Activated CD8-positive, alpha-beta memory T cell treated with anti-CD3 and anti-CD28 coated beads for 24 hours (primary cell): ENCODE measurements at places on chromosomes 1 and 21.

- DNase-seq: no peak
Measured at GRCh38 chr1:197200272-197200899, 53.9 kb upstream of the ASPM start.

- DNase-seq: no peak
Measured at GRCh38 chr1:164699815-164700491, 141.0 kb downstream of the PBX1 start.

DNA sequence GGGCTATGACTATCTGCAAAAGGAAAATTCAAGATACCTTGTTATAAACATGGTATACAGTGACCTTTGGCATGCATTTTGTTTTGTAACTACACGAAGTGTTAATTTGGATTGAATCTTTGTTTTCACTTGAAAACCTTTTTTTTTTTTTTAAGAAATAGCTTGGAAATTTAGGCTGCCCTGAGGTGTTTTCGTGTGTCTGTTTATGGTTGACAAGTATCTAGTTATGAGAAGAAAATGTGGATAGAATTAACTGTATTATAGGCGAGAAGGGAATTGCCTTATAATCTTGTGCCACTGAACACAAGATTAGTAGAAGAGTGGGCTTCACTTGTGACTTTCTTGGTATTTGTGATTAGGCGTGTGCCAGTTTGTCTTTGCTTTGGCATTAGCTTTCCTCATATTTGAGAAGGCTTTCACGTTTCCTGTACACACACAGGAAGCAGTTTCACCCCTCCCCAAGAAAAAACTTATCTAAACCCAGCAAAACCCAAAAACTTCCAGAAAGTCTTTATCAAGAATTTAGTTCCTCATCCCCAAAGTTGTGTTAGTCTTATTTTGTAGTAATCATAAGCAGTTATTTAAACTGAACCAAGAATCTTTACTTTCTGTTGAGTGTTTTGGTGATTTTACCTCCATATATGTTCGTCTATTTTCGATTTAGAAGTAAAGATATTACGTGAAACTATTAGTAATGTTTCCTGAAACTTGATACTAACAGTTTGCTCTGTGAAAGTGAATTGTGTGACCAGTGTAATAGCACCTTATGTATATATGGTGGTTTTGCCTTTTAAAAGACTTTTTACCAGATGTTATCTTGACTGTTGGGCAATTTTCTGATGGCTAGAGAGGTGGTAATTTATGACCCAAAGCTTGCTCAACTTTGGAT, 3.8 kb downstream of the DYRK1A start:
- DNase-seq: no peak

GRCh38 chr1:100423832-100424337, 71.6 kb downstream of the CDC14A start:
- DNase-seq: no peak

GRCh38 chr1:200625381-200625824, 4.9 kb upstream of the KIF14 start:
- DNase-seq: no peak

GRCh38 chr1:234968451-234968850, 160.2 kb downstream of the TOMM20 start:
- DNase-seq: peak; percentile 41

- no peak for DNase-seq
Measured at GRCh38 chr1:192147221-192147620, 11.0 kb upstream of the RGS18 start.

DNA sequence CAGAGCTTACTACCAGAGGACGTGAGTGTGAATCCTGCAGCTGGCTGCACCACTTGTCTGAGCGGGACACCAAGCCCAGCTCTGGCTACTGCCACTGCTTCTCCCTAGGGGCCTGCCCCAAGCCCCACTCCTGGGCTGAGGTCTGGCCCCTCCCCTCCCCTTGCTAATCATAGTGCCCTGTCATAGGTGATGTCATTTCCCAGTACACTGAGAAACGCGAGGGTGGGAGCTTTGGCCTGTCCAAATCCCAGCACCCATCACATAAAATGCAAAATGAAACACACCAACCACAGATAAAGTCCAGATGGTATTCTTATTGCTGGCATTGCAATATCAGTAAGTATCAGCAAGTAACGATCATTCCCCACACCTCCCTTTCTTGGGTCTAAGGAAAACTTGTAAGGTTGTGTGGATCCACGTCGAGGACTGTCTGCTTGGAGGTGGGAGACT, 77.7 kb downstream of the TOMM20 start:
- DNase-seq: no peak

- DNase-seq: no peak
Measured at GRCh38 chr1:183887826-183888819, 83.2 kb downstream of the RGL1 start.

DNA sequence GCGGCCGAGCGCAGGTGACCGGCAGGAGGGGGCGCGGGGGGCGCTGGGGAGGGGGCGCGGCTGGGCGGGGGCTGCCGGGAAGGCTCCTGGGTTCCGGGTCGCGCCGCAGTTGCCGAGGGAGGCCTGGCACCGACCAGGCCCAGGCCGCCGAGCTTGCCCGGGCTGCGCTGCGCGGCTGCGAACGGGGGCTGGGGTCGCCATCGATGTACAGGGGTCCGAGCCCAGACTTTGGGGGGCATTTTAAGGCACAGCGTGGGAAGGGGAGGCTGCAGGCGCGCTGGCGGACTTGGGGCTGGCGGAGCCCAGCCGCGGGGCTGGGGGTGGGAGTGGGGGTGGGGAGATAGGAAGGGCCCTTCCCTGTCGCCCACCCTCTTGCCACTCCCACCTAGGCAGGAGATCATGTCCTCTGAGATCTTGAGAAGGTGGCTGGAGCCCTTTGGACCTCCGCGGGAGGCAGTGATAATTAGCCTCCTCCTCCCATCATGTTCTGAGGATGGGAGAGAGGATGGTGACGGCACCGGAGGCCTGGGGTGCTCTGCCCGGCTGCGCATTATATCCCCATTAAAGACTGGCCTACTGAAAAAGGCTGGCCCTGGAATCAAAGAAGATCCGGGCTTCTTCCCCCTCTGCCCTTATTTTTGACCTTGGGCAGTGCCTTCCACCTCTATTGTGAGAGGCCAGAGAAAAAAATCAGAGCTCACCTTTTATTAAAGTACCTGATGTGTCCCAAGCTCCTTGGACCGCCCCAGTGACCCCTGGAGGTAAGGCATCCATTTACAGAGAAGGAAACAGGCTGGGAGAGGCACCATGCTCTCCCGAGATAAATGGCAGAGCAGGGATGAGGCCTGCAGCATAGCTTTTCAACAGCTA, 497 bp downstream of the FBXO44 start:
- DNase-seq: no peak

DNA sequence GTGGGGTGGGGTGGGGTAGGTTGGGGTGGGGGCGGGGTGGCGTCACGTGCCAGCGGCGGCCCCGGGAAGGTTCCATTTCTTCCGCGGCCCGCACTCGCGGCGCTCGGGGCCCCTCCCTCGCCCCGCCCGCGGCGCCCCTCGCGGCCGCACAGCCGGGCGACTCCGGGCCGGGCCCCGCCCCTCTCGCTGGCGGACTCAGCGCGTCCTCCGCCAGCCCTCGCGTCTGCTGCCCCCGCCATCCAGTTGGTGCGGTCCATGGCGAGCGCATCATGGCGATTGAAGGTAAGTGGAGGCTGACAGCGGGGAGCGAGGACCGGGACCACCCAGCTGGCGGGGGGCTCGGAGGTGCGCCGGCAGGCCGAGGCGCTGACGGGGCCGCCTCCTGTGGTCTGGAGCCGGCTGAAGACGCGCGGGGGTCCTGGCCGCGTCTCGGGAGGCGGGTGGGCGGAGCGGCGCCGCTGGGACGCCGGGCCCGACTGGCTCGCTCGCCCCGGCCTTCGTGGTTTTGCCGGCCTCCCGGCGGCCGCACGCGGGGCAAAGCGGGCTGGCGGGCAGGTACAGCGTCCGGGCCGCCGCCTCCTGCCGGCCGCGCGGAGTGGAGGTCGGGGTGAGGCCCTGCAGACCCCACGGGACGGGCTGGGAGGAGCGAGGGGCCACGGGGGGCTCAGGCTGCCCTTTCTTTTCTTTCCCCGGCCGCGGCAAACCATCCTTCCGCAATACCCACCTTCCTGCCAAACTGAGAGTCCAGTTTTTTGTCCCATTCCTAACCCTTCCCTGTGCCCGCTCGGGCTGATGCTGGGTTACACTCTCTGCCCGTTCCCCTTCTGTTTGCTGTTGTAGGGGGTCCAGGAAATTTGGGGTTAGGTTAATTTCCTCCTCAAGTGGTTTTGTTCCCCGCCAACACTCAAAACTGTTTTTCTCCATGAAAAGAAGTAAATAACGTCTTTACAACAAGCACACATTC, at the start of gene SYT14:
Gene SYT14, plus strand, starts transcription at position 222 of the 964 bp plus-strand sequence. Its CDS starts 48 bp downstream, at position 270.
- DNase-seq: no peak

DNA sequence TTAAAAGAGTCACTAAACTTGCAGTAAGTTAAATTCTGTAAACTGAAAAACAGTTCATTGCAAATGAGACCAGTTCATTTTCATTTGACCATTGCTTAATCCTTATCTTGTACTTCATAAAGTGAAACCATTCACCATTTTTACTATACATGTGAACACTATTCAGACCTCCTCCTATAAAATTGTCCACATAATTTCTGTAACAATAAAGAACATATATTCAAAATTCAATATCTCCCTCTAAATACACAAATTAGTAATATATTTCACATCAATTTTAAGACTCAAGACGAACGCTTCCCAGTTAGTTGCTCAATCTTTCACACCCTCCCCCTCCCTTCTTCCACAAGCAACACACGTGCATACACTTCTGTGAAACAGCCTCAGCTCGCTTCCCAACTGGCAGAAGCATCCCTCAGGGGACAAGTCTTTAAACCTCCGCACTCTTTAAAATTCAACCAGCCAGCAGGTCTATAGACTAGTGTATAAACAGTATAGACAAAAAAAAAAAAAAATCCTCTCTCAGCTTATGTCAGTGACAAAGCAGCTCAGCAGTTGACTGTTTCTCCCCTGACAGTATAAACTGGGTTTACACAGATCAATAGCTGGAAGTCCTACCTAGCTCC, 99.6 kb downstream of the DENND1B start:
- no peak for DNase-seq

DNA sequence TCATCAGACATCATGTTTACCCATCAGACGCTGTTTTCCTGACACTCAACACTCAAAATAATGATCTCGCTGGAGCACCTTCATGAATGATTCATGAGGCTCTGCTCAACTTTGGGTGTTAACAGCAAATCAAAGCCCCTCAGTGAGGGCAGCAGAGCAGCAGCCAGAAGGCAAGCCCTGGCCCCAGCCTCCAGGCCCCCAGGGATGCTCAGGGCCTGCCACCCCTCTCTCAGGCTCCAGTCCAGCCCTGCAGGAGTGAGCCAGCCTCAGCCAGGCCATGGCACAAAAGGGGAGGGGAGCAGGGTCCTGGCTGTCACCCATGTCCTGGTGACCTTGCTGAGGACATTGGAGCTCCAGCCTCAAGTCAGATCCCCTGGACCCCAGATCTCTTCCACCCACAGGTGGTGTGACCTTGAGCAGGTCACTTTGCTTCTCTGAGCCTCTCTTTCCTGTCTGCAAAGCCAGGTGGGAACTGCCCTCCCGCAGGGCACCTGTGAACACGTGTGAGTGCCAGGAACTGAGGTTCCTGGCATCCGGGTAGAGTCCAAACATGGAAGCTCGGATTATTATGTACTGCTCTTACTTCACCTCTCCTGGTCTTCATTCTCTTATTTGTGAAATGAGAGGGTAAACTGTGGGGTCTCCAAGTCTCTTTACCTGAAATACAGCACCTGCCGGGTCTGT, 161.6 kb upstream of the VAMP3 start:
- no peak for DNase-seq
